Activated CD8-positive, alpha-beta memory T cell treated with anti-CD3 and anti-CD28 coated beads, Interleukin-2, amount 10 ng/mL, durations not matched to agents 7 days and 5 days (primary cell): ENCODE measurements at places on chromosomes 16 and 17. TPM values are rescaled to one million over a fixed set of nuclear protein-coding genes. Genes with fewer than 3 reads are reported as not detected.

CDRT15L2 gene
- not detected for total RNA-seq

RNF112 gene
- 0.20 TPM for total RNA-seq

CACNG5 gene
- total RNA-seq, result not detected

CA5A gene
- not detected for total RNA-seq

HOXB5 gene
- total RNA-seq, result 0.16 TPM

GP1BA gene
- total RNA-seq, result not detected

ST6GALNAC2 gene
- total RNA-seq, result not detected

RHBDL3 gene
- 0.54 TPM for total RNA-seq

CD300LB gene
- total RNA-seq, result not detected

TMEM170A gene
- 31.1 TPM for total RNA-seq

DYNC1LI2 gene
- total RNA-seq, result 81.0 TPM

SCARF1 gene
- 0.70 TPM for total RNA-seq

AGRP gene
- total RNA-seq, result not detected

NACA2 gene
- not detected for total RNA-seq

ZFP3 gene
- total RNA-seq, result 1.9 TPM

PIPOX gene
- 1.6 TPM for total RNA-seq

ARSG gene
- total RNA-seq, result 24.6 TPM

MFSD6L gene
- 0.12 TPM for total RNA-seq

KRTAP2-2 gene
- total RNA-seq, result not detected

FADS6 gene
- not detected for total RNA-seq

MEOX1 gene
- 0.54 TPM for total RNA-seq

ESRP2 gene
- not detected for total RNA-seq

CBLN1 gene
- not detected for total RNA-seq

RASL10B gene
- total RNA-seq, result not detected

KRTAP1-5 gene
- not detected for total RNA-seq

CLEC18C gene
- 0.20 TPM for total RNA-seq

OR4D1 gene
- 0.12 TPM for total RNA-seq

PRDM7 gene
- not detected for total RNA-seq

AANAT gene
- total RNA-seq, result not detected

PSMB10 gene
- 296 TPM for total RNA-seq

MMP2 gene
- total RNA-seq, result not detected

AIPL1 gene
- total RNA-seq, result not detected
